Activated naive CD4-positive, alpha-beta T cell treated with anti-CD3 and anti-CD28 coated beads, Interleukin-2, amount 10 ng/mL, durations not matched to agents 5 hours and 36 hours (primary cell): ENCODE measurements at places on chromosomes 7 and 10. TPM values are rescaled to one million over a fixed set of nuclear protein-coding genes. Genes with fewer than 3 reads are reported as not detected.

Gene ZDHHC6
- total RNA-seq, result 44.0 TPM

Gene LRIT1
- not detected for total RNA-seq

Gene SPDYE9
- total RNA-seq, result not detected

Gene ADAM8
- total RNA-seq, result 101 TPM

Gene GNG11
- not detected for total RNA-seq

Gene DUS4L
- 8.3 TPM for total RNA-seq

Gene DNAJC12
- 1.1 TPM for total RNA-seq

Gene NUTM2A
- total RNA-seq, result 0.43 TPM

Gene RGR
- not detected for total RNA-seq
